ENCODE measurements at places on chromosomes 2 and 18.

DNA sequence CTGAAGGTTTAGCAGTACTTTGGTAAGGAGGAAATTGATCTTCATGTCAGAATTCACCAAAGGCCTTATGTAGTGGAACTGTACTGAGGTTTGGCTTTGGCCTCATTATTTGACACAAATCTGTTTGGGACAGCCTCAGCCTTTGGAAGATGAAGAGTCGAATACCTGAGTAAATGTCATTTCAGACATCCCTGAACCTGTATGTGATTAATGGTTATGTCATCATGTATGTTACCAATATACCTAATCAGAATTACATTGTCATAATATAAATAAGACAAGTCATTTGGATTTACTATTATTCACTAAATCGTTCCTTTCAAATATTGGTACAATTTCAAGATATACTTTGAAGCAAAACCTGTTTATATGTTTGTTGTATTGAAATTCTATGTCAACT, 10.6 kb upstream of the ABCA12 start:
- DNase-seq, result no peak

- DNase-seq, result no peak
Observed at GRCh38 chr2:85854897-85855296, 33.9 kb downstream of the ST3GAL5 start.

GRCh38 chr2:168241208-168241607, 6.2 kb downstream of the STK39 start:
- DNase-seq, result no peak

DNA sequence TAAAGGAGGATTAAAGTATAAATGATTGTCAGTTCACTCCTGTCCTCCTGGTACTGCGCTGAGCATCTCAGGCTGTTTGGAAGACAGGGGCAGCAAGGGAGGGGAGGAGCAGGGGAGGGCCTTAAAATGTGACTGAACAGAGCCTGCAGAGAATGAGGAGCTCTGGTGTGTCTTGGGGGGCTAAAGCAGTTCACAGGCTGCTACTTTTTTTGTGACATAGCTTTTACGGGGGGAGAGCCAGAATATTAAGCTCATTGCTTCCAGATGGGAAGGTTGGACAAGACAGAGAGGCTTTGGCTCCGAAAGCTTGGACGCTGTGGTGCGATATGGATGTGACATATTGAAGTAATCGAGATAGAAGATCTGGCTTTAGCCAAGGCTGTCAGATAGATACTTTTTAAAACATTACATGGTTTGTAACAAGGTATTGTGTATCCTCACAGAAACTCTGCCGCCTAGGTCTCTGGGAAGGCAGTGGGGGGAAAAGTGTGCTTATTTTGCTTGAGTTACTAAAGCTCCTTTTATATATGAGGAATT, 40.5 kb downstream of the RDH14 start:
- no peak for DNase-seq

GRCh38 chr18:58850786-58851469, 13.7 kb upstream of the ZNF532 start:
- no peak for DNase-seq

DNA sequence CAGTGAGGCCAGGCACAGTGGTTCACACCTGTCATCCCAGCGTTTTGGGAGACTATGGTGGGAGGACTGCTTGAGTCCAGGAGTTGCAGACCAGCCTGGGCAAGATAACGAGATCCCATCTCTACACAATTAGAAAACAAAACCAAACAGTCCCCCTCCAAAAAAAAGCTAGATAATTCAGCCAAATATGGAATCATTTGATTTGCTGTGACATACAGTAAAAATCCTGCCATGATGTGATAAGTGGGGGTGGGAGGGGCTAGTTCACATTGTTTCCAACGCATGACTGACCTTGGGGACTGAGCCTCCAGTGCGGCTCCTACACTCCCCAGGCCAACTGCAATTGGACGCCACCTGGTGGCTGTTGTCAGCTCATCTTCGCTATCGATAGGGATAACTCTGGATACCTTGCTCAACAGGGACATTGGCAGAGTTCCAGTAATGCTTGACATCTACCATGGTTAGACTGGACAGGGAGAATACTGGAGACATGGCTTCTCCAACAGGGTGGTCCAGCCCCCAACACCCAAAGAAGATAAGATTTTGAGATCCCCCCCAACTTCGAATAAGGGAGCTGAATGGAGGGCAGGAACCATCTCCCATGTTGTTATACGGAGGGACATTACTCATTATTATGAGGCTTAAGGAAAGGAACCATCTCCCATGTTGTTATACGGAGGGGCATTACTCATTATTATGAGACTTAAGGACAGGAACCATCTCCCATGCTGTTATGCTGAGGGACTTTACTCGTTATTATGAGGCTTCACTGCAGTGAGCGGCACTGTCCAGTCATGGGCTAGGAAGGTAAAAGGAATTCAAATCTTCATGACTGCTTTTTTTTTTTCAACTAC, 135.9 kb downstream of the TGIF1 start:
- DNase-seq, result peak; percentile 83

- no peak for DNase-seq
Observed at GRCh38 chr18:75654386-75654785, 226.9 kb upstream of the SMIM21 start.

DNA sequence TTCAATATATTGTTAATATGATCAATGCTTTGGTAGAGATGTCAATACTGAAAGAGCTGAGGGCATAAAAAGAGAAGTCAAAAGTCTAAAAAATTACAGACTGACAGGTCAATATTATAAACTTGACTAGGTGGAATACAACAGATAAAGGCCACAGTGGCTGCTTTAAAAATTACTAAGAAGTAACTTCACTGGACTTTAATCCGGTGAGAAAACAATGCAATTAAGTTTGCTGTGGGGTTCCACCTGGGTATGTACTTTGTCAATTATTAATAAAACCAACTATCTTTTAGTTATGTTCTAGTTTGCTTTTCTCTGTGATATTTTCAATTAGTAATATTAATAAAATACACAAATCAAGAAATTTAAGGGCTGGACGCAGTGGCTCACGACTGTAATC, 44.7 kb downstream of the RAPH1 start:
- DNase-seq, result no peak

DNA sequence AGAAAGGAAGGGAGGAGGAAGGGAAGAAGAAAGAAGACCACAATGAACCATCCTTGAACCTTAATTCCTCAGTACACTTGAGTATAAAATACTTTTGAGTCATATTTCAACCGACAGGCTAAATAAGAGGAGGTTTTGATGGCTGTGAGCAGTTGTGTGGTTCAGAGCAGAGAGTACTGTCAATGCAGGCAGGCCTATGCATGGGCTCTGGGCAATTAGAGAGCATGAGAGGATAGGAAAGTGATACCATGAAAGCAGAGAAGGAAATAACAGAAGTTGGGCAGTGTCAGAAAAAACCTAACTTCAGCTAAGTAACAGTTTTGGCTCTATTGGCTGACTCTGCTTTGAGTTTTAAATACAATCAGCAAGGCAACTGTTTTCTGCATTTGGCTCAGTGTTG, 123.6 kb upstream of the STK17B start:
- no peak for DNase-seq

GRCh38 chr18:25896178-25896780, 194.1 kb downstream of the SS18 start:
- peak; percentile 61 for DNase-seq

- DNase-seq, result no peak
Observed at GRCh38 chr2:40341198-40341597, 110.7 kb downstream of the SLC8A1 start.
